Stimulated activated CD4-positive, alpha-beta T cell treated with anti-CD3 and anti-CD28 coated beads, TNF-alpha, amount 100 ng/mL, for 1 hour (primary cell): ENCODE measurements at places on chromosomes 16 and 17.

GRCh38 chr16:15811481-15812400, 45.1 kb downstream of the MYH11 start:
- DNase-seq, result no peak

DNA sequence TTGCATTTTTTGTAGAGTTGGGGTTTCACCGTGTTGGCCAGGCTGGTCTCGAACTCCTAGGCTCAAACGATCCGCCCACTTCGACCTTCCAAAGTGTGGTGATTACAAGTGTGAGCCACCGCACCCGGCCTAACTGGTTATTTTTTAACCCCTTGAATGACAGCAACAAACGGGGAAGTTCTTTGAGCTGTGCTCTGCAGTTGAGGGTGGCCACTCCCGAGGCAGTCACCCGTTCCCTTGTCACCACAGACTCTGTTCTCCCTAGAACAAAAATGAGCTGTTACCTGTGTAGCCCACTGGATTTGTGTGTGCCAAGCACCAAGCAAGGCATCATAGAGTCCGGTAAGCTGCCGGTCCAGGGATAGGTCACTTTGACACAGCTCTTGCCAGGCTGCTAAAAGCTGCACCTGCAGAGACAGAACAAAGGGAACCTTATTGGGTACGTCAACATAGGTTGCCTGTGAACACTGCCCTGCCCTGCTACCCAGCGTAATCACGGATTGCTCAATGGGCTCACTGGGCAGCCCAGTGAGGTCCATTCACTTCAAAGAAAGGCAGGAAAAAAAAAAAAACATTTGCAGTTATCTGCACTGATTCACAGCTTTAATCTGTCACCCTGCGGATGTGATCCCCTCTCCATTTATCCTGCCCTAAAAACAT, 19.6 kb downstream of the COG7 start:
- DNase-seq, result no peak

- no peak for DNase-seq
These were observed 10.5 kb upstream of the PIP4K2B start for GRCh38 chr17:38809828-38810227.

DNA sequence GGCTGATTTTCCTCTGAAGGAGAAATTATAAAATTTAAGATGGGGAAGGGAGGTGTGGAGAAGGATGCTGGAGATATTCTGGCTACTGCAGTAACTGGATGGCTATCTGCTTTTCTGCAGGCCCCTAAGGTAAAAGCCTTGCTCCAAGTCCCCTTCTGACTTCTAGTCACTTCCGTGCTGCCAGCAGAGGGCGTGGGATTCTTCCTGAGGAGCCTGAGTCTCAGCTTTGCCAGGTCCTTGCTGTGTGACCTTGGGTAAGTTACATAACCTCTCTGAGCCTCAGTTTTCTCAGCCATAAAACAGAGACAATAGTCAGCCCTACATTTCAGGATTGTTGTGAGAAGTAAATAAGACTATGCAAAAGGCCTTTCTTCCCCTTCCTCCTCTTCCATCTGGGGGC, 24.3 kb upstream of the TMEM220 start:
- no peak for DNase-seq

GRCh38 chr16:79480929-79481328, 119.6 kb downstream of the MAF start:
- DNase-seq, result no peak

- DNase-seq, result no peak
These were observed 5.9 kb downstream of the TMEM98 start for GRCh38 chr17:32933881-32934280.

DNA sequence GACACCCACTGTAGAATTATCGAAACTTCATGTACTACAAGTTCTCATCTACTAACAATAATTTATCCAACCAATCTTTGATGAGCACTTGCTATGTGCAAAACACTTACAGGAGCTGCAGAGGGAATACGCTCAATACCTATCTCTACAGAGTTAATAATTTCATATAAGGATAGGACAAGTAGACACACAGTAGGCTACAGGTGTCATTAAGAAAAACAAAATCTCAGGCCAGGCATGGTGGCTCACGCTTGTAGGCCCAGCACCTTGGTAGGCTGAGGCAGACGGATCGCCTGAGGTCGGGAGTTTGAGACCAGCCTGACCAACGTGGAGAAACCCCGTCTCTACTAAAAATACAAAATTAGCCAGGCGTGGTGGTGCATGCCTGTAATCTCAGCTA, 91.3 kb upstream of the PLEKHM1 start:
- no peak for DNase-seq

- no peak for DNase-seq
These were observed 1.1 kb upstream of the TPPP3 start for GRCh38 chr16:67394155-67395104.

DNA sequence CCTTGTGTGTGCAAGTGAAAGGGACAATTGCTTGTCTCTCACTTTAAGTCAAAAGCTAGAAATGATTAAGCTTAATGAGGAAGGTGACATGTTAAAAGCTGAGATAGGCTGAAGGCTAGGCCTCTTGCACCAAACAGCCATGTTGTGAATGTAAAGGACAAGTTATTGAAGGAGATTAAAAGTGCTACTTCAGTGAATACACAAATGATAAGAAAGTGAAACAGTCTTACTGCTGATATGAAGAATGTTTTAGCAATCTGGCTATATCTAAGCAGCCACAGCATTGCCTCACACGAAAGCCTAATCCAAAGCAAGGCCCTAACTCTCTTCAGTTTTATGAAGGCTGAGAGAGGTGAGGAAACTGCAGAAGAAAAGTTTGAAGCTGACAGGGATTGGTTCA, 71.0 kb downstream of the CDRT15 start:
- DNase-seq, result no peak

GRCh38 chr17:61135782-61136181, 263.9 kb upstream of the TBX2 start:
- DNase-seq, result no peak

DNA sequence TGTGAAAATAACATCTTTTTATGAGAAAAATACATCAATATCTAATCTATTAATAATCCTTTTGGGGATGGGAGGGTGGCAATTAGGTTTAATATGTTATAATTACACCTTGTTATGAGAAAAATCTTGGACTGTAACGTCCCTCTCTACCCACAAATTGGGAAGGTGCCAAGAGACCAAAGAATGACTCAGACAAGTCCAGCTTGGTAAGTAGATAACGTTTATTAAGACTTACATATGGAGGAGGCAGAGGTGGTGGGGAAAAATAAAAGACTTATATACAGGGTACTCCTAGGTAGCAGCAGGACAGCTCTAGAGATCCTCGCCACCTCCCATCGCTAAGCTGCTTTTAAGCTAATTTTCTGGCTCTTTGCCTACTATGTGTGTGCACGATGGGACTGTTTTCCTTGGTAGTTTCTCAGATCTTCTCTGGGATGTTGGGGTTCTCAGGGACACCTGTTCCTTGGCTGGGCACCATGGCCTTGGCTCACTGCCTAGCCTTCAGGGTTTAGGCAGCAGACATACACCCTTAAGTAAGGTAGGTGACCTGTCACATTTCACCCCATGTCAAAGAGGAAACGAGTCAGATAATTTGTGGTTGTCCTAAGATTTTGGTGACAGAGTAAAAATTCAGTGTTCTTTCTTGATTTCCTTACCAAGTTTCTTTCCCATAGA, 31.5 kb downstream of the RBL2 start:
- no peak for DNase-seq

DNA sequence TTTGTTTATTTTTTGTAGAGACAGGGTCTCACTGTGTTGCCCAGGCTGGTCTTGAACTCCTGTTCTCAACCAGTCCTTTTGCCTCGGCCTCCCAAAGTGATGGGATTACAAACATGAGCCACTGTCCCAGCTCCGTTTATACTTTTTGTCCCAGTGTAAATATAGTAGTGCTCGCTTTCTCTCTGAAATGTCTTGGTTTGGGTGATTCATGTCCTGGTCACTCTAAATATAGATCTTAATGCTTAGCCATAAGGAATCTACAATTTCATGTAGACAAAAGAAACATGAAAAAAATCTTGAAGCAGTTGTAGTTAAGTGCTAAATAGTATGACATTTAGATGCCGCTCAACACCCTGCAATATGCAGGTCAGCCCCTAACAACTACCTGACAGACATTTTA, 126.9 kb downstream of the KATNIP start:
- no peak for DNase-seq

- DNase-seq, result no peak
These were observed 10.9 kb downstream of the COPZ2 start for GRCh38 chr17:48026502-48027321.

DNA sequence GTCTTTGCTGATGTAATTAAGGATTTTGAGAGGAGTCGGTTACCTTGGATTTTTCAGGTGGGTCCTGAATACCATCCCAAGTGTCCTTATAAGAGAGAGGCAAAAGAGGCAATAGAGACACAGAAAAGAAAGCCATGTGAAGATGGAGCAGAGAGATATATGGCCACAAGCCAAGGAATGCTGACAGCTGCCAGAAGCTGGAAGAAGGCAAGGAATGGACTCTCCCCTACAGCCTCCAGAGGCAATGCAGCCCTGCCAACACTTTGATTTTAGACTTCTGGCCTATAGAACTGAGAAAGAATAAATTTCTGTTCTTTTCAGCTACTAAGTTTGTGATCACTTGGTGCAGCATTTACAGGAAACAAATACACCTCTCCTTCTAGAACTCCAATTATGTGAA, 8.2 kb upstream of the RNFT1 start:
- DNase-seq, result no peak

DNA sequence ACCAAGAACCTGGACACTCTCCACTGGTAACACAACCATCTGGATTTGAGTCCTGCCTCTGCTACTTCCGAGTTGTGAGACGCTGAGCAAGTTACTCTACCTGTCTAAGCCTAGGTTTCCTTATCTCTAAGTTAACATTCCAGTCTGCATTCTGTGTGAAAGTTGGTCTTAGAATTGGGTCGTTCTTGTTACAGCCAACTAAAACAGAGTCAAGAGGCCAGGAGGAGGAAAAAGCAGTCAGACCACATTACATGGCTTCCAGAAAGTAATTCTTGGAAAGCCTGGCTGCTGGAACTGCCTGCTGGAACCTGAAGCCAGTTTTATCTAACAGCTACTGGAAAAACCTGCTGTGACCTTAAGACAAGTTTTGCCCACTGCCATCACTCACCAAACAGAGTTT, 38.4 kb upstream of the XYLT1 start:
- no peak for DNase-seq

GRCh38 chr16:89651584-89651983, 5.9 kb downstream of the CHMP1A start:
- DNase-seq, result no peak

- DNase-seq, result no peak
These were observed 29.9 kb downstream of the NOG start for GRCh38 chr17:56623383-56623782.

GRCh38 chr16:55077266-55077665, 146.6 kb downstream of the IRX5 start:
- no peak for DNase-seq

DNA sequence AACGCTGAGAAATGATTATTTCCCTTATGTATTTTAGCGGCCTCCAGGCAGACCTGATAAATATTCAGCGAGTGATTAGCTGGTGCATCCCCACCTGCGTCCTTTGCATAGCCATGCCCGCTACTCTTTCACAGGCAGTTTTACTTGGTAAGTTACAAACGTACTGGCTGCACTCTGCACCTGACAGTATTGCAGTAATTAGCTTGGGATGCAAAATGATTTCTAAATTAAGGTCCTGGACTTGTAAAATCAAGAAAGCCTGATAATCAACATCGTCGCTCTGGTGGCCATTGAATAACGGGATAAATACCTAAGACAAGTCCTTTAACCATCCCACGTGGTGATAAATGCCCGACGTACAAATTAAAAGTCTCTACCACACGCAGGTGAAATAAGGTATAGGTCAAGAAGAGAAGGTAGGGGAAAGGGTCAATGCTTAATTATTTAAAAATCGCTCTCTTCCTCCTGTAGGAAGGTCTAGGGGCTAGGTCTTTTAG, 998 bp upstream of the PRKCA start:
- no peak for DNase-seq

DNA sequence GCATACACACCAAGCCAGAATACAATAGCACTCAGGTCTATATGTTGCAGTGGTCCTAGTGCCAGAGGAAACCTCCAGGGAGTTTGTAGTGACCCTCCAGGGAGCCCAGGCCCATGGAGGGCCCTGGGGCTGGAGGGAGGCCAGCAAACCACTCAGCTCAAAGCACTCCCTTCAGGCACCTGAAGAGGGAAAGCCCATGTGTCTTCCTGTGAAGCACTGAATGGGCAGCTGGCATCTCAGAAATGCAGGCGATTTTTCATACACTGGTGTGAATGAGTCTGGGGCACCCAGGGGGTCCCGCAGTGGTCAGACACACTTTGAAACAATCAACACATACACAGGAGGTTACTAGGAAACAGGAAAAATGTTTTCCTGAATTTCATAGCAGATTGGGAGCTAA, 12.8 kb downstream of the TBC1D26 start:
- no peak for DNase-seq

DNA sequence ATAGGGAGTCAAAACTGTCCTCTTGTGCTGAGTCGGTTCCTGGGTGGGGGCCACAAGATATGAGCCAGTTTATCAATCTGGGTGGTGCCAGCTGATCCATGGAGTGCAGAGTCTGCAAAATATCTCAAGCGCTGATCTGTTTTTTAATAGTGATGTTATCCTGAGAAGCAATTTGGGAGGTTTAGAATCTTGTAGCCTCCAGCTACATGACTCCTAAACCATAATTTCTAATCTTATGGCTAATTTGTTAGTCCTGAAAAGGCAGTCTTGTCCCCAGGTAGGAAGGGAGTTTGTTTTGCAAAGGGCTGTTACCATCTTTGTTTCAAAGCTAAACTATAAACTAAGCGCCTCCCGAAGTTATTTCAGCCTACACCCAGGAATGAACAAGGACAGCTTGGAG, 1.7 kb downstream of the TSPAN10 start:
- no peak for DNase-seq

DNA sequence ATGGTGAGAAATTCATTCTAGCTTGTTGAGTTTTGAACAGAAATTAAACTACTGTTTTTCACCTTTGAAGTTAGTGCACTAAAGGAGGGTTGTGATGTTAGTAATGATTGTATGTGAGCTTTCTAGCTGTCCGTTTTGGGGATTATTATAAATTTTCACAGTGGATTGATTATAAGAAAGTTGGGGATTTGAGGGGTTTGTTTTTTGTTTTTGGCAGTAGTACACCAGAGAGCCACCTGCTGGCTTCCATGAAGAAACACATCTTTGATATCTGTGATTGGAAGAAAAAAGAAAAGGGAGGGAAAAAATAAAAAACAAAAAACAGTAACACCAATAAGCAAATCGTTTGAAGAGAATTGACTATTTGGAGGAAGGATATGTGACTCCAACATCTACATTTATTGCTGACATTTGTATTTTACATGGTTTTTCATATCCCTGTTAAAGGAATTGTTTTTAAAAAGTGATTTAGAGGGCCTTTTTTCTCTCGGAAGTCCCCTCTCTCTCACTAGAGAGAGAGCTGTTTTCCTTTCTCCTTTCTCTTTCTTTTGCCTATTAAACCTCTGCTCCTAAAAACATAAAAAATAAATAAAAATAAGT, 1469.5 kb upstream of the GOT2 start:
- no peak for DNase-seq

DNA sequence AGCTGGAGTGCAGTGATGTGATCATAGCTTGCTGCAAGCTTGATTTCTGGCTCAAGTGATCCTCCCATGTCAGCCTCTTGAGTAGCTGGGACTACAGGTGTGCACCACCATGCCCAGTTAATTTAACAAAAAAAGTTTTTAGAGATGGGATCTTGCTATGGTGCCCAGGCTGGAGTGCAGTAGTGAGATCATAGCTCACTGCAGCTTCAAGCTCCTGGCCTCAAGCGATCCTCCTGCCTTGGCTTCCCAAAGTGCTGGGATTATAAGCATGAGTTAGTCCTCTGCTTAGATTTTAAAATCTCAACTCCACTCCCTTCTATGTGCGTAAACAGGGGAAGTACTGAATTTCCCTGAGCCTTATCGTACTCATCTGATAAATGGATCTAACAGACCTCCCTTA, 6.3 kb downstream of the RABEP2 start:
- DNase-seq, result no peak

GRCh38 chr17:7313088-7313889, 1.9 kb downstream of the GPS2 start:
- no peak for DNase-seq
